ENCODE measurements at places on chromosomes 13 and 19.

DNA sequence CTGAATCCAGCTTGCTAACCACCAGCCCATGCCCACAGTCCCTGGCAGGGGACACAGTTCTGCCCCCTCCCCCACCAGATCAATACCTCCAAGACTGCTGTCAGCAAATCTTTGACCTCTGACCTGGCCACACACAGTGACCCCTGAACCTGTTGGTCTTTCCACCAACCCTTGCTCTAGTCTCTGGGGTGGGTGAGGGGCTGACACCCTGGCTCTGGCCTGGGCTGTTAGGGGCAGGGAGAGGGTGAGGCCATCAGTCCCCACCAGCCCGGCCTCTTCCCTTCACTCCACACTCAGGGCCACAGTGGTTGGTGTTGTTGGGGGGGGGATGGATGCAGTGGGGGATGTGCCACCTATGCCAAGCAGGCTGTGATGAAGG, 21.8 kb upstream of the SLC7A10 start:
- no peak for DNase-seq

DNA sequence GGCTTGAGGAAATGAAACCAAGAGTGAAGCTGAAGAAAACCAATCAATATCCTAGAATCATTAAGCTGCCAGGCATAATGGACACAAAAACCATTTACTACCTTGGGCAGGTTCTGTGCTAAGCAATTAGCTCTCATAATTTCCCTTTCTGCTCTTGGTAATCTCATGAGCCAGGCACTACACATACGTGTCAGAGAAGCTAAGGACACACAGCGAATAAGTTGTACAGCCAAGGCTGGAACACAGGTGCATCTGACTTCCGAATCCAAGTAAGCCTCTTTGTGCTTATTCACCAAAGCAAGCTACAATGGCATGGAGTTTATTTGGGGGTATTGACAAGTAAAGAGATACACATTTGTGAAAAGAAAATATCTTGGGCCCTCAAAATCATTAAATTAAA, 1343.9 kb upstream of the MIR17HG start:
- no peak for DNase-seq

DNA sequence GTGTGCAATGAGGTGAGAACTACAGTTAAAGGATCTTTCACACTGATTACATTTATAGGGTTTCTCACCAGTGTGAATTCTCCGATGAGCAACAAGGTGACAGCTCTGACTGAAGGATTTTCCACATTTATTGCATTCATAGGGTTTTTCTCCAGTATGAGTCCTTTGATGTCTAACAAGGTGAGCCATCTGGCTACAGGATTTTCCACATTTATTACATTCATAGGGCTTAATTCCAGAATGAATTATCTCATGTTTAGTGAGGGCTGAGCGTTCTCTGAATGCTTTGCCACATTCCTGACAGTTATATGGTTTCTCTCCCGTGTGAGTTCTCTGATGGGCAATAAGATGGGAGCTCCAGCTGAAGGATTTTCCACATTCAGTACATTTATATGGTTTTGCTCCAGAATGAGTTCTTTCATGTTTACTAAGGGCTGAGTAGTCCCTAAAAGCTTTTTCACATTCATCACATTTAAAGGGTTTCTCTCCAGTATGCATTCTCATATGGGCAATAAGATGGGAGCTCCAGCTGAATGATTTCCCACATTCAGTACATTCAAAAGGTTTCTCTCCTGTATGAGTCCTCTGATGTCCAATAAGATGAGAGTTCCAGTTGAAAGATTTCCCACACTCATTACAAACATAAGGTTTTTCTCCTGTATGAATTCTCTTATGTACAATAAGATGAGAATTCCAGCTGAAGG, 4.4 kb upstream of the C19orf18 start:
- peak; percentile 5 for DNase-seq

DNA sequence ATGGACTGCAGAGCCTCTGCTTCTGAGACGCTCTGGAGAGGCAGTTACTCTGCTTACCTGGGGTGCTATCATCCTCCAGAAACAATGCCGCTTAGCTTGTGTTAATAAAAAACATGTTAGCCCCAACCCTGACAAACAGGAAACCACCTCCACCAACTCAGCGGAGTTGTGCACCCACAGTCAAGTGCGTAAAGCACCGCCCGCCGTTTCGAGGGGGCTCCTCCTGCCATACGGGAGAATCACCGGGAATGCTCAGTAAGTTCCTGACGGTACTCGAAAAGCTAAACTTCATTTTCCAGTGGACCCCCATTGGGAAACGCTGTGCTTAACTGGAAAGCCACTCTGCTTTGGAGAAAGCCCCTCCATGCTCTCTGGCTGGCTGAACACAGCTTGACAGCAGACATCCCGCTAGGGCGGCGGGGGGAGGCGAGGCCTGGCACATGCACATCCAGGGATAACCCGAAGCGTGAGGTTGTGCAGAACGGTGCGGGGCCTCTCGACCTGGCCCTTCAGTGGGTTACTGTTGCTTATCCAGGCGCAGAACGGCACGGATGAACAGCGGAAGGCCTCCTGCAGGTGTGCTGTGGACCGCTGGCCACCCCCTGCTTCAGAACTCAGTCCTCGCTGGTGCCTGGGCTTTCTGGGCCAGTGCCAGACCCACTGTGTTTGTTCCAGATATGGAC, 17.1 kb downstream of the GAS6 start:
- DNase-seq, result no peak

GRCh38 chr13:64333888-64334287, 2896.2 kb downstream of the PCDH9 start:
- no peak for DNase-seq

DNA sequence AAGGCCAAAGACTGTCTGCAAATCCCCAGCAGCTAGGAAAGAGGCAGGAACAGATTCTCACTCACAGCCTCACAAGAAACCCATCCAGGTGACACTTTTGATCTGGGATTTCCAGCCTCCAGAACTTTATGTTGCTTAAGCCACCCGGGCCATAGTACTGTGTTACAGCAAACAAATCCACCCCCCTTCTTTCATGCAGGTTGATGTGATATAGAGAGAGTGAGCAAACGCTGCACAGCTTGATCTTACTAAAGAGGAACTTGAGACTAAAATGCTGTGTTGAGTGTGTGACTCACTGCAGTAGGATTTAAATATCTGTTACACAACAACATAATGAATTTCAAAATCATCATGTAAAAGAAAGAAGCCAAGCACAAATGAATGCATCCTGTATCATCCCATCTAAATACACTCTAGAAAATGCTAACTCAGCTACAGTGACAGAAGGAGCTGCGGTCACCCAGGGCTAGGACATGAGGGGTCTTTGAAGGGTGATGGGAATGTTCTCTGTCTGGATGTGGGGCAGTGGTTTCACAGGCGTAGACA, 32.2 kb downstream of the RCBTB2 start:
- DNase-seq, result peak; percentile 88

- DNase-seq, result no peak
These were observed 666 bp downstream of the CELF5 start for GRCh38 chr19:3225169-3225485.

DNA sequence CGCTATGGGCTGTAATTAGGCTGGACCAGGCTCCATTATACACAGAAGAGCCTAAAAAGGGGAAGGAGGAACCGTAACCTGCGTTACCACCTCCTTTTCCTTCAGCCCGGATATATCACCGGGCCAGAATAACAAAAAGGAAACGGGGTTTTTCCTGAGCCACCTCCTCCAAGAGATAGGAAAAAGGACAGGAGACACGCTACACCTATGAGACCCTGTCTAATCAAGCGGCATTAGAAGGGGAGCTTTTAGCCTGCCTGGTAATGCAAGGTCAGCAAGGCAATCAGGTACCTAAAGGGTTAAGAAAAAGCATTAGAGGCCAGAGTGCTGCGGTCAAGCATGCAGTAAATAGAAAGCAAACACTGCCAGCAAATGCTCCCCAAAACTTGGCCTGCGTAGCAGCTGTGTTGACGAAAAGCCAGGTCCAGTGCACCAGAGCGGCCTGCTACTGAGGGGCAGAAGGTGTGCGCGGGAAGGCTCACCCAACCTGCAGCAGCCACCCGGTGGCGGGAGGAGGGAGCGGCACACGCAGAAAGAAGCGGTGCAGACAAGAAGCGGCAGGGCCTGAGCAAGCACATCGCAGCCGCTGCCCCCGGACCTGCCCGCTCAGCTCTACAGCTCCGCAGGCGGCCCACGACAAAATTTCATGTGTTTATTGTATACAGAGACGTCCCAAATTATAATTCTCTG, 1466.1 kb downstream of the UQCRFS1 start:
- no peak for DNase-seq

DNA sequence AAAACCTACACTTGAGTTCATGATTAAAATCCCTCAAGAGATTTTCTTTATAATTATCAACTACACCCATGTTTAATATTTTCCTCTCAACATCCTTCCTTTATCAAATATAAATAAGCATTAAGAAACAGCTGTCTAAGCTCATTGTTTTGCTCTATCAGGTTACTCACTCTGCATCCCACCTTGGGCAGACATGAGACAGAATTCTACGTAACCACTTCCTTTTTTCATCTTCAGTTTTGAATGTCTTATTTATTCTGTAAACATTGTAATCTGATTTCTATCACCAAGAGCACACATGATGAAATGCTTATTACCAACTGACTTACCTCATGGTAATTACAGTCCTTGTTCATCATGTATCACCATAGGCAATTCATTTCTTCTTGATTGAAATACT, 1256.6 kb upstream of the ATXN8OS start:
- no peak for DNase-seq

GRCh38 chr13:41199526-41199925, 5.2 kb upstream of the KBTBD7 start:
- no peak for DNase-seq

GRCh38 chr13:21517576-21517975, 58.5 kb upstream of the ZDHHC20 start:
- no peak for DNase-seq

DNA sequence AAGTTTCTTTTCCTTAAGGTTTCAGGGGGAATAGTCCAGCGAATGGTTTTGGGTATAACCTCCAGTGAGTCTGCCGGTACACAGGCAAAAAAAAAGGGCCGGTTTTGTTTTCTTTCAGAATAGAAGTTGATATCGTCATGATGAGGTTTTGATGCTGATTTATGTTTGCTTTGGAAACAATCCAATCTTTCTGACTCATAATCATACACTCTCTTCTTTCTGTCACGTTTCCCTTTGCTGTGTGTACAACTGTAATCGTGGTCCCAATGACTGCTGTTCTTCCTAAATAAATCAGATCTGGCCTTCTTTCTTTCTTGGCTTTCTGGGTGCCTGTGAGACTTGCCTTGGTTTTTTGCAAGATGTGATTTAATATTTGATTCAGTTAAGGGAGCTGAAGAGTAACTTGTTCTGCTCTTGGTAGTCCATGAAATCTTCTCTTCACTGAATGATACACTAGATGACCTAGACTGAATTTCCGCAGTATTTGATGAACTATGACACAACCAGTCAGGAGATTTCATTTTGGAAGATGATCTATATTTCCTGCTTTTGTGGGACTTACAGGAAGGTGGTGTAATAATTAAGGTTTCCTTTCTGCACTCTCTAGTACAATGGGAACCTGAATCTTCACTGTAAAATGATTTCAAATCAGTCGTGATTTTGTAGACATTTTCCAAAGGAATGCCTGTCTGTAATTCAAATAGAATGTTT, 34.9 kb upstream of the METTL21C start:
- DNase-seq, result peak; percentile 34

DNA sequence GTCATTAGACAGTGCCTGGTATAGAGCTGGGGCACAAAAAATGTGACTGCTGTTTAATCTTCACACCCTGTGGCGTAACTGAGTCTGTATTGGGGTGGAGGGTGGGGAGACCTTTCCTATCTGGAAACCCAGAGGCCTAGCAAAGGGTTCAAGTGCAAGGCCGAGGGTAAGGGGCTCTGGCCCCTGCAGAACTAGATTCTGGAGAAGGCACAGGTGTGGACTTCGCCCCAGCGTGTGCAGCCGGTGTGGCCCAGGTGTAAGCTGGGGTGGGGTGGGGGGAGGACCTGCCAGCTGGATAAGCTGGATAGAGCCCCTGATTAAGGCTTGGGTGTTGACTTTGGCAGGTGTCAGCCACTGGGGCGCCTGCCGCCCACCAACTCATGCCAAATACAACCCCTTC, 1.3 kb downstream of the RAB3D start:
- no peak for DNase-seq

DNA sequence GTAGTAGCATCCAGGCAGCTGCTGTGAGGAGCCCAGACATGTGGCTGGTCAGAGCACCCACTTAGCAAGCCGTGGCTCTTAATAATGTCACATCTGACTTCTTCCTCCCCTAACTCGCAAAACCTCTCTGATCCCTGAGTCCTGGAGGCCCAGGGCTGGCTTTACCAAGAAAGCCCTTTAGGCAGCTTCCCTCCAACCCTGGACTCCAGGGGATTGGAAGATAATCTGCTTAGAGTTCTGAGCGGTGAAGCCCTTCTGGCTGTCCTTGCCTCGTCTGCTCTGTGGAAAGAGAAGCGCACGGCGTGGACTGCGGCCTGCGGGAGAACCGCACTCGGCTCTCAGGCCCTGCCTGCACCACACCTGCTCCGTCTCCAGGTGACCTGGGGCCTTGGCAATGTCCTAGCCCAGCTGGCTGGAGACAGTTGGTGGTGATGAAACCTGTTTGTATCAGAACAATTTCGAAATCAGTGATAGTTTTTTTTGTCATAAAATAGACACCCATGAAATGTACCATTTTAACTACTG, 64.5 kb upstream of the MCF2L start:
- DNase-seq, result no peak

DNA sequence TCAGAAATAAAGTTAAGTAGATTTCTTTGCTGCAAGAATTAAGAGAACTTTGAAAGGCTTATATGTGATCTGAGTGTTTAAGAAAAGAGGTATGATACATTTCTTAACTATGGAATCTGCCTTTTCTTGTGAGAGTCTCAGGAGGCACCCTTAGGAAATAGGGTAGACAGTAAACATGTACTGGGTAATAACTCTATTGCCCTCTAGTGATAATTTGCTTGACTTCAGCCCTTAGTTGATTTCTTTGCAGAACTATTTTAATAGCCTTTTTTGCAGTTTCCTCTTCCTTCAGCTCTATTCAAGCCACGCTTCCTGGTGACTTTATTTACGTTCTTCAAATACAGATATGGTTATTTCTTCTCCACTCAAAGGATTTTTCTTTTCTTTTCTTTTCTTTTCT, 37.0 kb upstream of the CCNA1 start:
- DNase-seq, result peak; percentile 58

DNA sequence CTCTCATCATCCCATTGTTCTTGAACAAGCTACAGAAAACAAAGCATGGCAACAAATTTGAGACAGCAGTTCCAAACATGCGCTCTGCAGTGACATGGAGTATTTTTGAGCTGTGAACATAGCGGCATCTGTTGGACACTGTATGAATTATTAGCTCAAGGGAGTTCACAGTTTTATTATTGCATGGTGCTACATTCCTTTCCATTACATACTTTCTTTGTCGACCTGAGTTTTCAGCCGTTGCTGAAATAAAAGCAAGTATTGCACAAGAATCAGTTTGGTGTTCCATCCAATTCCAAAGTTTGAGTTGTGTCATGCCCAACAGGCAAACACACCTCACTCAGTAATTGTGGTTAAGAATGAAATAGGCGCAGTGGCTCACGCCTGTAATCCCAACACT, 30.1 kb upstream of the METTL21C start:
- DNase-seq, result peak; percentile 63

DNA sequence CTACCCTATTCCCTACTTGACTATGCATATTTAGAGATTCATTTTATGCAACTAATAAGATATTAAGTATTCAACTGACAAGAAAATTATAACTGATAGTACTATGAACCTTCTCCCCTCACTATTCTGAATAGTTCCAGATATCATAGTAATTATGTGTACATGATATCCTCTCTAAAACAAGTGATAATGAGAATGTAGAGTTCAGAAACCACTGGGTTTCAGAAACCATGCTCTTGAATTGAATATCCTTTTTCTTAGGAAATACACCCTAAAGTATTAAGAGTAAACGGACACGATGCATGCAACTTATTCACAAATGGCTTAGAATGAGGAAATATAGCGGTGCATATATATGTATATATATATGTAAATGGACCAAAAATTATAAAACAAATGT, 160.9 kb downstream of the TBC1D4 start:
- no peak for DNase-seq

All from fibroblast of skin of right quadriceps (primary cell).